ENCODE measurements at places on chromosomes 11 and 22. TPM values are rescaled to one million over a fixed set of nuclear protein-coding genes. Genes with fewer than 3 reads are reported as not detected.

HSPB2 gene
- total RNA-seq: 3.3 TPM

ZBTB16 gene
- total RNA-seq: 0.41 TPM

MAML2 gene
- 15.4 TPM for total RNA-seq

CECR2 gene
- total RNA-seq: not detected

ADAMTS8 gene
- not detected for total RNA-seq

FADS2 gene
- 125 TPM for total RNA-seq

SHISAL1 gene
- total RNA-seq: 11.4 TPM

OR51I1 gene
- total RNA-seq: not detected

SLC1A2 gene
- 23.6 TPM for total RNA-seq

SDHAF2 gene
- total RNA-seq: 51.5 TPM

CNGA4 gene
- total RNA-seq: not detected

CCDC117 gene
- total RNA-seq: 23.0 TPM
